ENCODE measurements at places on chromosomes 11 and 22.

- no peak for DNase-seq
Observed at GRCh38 chr11:60182541-60183330, at the start of gene MS4A6A. Gene MS4A6A, minus strand, starts transcription at chr11:60183083. Its CDS starts 1,356 bp downstream, at chr11:60181727.

- DNase-seq, result no peak
Observed at GRCh38 chr22:47367107-47367690, 604.7 kb downstream of the TBC1D22A start.

GRCh38 chr11:95700471-95700817 is 89.1 kb downstream of the FAM76B start:
- no peak for DNase-seq

DNA sequence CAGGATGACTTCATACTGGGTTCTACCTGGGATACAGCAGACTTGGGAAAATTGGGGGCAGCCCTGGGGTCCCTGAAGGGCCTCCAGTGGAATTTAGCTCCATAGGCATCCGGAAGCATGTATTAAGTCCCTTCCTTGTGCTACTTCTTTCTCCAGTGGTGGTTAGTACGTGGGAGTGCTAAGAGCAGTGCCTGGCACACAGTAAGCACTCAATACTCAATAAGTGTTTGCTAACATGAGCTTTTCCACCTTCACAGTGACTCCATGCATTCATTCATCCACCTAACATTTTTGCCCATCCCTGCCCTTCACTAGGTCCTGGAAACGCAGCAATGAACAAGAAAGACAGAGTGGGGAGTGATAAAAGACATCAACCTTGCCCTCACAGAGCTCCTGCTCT is 120.5 kb downstream of the MN1 start:
- DNase-seq, result no peak

DNA sequence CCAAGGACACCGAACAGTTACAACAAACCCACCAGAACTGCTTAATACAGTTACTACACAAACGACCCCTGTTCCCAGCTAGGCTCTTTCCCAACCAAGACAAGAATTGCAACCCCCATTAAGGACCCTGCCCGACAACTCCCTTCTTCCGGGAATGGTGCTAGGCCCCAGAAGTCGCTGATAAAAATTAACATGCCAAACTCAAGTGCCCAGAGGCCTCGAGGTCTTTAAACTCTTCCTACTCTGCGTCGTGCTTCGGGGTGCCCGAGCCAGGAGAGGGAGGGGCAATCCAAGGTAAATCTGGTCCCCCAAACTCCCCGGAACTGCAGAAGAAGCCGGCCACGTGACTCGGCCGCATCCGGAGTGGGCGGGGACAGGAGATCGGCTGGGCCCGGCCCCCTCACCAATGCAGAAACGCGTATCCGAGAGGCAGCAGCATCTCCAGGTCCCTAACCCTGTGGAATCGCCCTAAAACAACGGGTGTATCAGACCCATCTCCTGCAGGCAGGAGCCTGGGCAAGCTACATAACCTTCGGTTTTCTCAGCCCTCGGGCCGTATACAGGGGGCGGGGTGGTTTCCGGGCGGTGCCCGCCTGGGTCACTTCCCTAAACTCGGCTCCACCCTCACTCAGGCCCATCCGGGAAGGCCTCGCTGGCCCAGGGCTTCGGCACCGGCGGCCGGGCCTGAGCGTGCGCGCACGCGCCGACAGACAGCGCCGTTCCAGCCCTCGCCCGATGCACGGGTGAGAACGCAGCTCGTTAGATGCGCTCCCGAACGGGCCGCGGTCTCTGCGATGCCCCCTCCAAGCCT is 1.1 kb downstream of the CFL1 start:
- peak; percentile 73 for DNase-seq

DNA sequence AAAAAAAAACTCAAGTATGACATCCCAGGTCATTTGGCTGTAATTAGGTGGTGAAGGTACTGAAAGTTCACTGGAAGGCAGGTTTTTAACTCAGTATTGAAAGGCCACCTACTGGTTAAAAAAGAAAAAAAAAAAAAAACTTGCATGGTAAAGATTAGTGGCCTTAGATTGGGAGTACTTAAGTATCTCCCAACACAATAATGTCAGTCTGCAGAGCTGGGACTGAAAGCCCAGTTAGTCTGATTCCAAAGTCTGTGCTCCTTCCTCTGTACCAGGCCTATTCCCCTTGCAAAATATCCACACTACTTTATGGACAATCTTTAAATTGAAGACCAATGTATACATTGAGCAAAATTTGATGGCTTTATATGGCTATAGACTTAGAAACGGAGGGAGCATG is 85.5 kb downstream of the NOX4 start:
- no peak for DNase-seq

- DNase-seq, result no peak
Observed at GRCh38 chr11:95358511-95359340, 127.7 kb upstream of the SESN3 start.

GRCh38 chr11:104370478-104370877 is 206.5 kb upstream of the PDGFD start:
- DNase-seq, result no peak

GRCh38 chr11:37786214-37786755 is 1188.2 kb upstream of the RAG2 start:
- no peak for DNase-seq

- no peak for DNase-seq
Observed at GRCh38 chr11:36622431-36623136, 24.5 kb upstream of the RAG2 start.

- DNase-seq, result no peak
Observed at GRCh38 chr11:100593291-100593690, 93.8 kb upstream of the ARHGAP42 start.

DNA sequence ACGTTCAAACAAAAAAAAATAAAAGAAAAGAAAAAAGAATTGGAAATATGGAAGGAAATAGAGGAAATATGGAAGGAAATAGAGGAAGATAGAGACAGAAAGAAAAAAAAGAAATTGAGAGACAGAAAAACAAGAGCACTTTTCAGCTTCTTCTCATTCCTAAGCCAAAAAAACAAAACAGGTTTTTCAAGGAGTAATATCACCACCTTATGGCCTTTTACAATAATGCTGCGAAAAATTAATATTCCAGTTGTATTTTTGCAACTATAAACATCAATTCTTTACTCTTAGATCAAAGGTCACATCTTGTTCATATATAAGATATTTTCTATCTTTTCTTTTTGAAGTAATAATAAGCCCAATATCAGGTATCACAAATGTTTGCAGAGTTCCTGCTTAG is 328.3 kb downstream of the FAT3 start:
- DNase-seq, result no peak

DNA sequence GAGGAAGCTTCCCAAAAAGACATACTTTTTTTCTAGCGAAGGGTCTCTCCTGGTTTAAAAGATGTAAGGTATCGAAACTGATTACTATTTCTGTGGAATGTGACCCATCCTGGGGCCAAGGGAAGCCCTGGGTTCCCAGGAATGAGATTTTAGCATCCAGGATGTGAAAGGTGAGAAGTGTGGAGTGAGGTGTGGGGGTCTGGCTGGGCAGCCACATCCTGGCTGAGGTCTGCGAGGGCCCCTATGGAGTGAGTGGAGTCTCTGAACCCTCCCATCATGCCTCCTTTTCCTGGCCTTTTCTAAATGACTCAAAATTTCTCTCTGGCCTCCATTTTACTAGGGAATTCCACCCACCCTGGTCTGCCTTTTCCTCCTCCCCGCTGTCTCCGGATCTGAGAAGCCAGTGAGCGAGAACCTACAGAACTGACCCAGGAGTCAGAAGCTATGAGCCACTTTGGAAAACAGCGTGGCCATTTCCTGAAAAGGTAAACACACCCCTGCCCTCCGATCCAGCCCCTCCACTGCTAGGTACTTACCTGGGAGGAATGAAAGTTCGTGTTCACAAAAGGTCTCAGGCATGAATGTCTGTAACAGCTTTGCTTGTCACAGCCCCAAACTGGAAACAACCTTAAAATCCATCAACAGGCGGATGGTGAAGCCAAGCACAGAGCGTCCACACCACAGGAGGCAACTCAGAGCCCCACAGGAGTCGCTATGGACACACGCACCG is 27.7 kb upstream of the SHANK2 start:
- no peak for DNase-seq

GRCh38 chr22:47623066-47623762 is 860.8 kb downstream of the TBC1D22A start:
- no peak for DNase-seq

DNA sequence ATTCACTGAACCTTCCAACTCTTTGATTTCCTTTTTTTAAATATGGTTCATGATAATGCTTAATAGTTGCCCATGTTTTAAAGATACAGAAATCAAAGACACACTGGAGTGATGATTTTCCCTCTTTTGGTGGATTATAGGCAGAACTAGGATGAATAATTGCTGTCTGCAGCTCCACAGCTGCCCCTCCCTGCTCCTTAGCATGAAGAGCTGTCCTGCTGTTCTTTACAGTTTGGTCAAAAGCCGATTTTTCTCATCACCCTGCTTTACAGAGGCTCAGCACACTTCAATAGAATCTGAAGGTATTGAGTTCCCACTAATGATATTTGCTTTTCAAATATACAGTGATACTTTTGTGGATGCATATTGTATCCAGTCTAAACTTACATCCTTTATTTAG is 202.6 kb downstream of the AASDHPPT start:
- no peak for DNase-seq

DNA sequence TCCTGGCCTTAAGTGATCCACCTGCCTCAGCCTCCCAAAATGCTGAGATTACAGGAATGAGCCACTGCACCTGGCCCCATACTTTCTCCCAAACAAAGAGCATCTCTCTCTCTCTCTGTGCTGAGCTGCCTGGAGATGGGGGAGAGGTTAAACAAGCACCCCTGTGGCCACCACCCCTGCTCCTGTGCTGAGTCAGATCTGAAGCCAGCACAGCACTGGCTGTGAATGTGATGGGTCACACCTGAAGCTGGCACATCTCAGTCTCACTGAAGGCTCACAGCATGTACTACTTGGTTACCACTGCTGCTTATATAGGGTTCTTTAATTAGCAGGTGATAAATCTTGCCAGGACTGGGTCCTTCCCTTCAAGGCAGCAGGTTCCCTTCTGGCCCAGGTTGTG is 10.8 kb upstream of the WEE1 start:
- no peak for DNase-seq

DNA sequence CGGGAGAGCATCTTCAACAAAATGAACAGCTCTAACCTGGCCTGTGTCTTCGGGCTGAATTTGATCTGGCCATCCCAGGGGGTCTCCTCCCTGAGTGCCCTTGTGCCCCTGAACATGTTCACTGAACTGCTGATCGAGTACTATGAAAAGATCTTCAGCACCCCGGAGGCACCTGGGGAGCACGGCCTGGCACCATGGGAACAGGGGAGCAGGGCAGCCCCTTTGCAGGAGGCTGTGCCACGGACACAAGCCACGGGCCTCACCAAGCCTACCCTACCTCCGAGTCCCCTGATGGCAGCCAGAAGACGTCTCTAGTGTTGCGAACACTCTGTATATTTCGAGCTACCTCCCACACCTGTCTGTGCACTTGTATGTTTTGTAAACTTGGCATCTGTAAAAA is 109.9 kb downstream of the ARHGAP8 start:
- DNase-seq, result no peak

DNA sequence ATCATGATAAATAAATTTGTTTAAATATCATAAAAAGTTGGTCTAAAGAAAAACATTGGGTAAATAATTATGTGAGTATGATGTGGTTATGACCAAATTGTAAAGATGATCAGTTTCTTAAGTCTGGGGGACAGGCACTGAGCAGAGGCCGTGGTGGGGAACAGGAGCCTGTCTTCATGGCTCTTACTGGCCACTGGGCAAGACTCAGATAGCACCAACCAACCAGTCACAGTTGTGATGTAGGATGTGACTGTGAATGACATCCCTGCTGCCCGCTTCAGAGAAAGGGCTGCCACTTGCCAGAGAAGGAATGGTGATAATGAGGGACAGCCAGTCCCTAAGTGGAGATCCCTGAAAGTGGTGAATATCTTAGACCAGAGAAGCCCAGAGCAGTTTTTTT is 7.0 kb downstream of the PTPRJ start:
- DNase-seq, result no peak

- DNase-seq, result no peak
Observed at GRCh38 chr11:12531020-12531419, 143.2 kb upstream of the TEAD1 start.

- DNase-seq, result no peak
Observed at GRCh38 chr22:49662681-49663080, 165.0 kb downstream of the BRD1 start.

DNA sequence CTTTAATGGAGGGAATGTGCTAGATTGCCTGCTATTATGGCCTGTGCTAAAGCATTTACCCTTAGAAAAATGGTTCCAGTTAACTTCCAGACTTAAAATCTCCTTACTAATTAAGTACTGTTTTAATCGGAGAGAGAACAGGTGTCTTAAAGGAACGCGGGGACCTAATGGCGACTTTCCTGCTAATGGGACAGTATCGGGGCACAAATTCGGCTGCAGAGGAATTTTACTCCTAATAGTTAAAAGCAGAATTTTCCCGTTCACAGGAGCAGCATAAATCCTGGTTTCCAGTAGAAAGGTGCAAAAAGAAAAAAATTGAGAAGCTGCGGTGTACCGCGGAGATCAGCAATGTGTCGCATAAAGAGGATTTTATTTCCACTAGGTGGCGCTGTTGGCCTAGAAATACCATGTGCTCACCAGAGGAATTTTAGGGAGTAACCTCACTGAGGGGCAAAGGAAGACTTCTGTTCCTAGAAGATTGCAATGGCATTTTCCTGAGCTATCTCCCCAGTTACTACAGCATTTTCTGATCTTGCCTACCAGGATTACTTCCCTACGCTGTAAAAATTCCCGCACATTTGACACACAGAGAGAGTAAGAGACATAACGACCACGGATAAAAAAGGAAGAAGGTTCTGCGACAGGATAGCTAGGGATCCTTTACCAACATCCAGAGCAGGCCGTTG is 44.5 kb downstream of the ZNF280B start:
- DNase-seq, result peak; percentile 44

DNA sequence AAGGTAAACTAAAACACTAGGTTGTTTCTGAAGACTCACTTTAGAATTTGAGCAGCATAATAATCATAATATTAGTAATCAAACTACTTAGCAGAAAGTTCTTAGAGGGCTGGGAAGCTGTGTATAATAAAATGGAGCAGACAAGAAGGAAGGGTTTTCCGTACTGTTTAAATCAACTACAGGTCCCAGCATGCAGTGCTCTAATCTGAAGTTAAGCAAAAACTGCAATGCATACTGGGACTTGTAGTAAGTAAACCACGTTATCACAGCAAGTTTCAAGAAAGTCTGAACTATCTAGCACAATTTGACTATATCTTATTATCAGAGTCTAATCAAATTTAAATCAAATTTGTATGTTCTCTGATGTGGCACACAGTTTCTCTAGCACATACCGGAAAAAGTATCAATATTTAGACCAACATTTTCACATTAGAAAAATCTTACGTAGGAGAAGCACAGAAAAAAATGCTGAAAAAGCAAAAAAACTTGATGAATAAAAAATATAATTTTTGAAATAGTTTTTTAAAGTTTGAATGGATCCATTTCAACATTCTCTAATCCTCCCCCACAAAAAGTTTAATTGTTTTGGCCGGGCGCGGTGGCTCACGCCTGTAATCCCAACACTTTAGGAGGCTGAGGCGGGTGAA is 8.2 kb downstream of the PHF21A start:
- no peak for DNase-seq

DNA sequence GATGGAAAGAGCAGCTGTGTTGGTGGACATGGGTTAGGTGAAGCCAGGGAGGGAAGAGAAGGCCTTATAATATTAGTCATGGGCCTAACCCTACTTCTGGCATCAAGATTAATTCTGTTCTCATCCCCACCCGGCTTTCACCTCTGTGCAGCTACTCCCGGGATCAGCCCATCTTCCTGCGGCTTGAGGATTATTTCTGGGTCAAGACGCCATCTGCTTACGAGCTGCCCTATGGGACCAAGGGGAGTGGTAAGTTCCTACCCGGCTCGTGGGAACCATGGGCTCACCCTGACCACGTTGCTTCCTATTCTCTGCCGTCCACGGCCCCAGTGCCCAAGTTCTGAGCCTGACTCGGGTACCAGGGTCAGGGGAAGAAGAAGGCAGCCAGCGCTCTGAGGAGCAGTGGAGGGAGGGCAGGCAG is 51.6 kb downstream of the ST3GAL4 start:
- DNase-seq, result no peak
